ENCODE measurements at places on chromosomes 3 and 15.

DNA sequence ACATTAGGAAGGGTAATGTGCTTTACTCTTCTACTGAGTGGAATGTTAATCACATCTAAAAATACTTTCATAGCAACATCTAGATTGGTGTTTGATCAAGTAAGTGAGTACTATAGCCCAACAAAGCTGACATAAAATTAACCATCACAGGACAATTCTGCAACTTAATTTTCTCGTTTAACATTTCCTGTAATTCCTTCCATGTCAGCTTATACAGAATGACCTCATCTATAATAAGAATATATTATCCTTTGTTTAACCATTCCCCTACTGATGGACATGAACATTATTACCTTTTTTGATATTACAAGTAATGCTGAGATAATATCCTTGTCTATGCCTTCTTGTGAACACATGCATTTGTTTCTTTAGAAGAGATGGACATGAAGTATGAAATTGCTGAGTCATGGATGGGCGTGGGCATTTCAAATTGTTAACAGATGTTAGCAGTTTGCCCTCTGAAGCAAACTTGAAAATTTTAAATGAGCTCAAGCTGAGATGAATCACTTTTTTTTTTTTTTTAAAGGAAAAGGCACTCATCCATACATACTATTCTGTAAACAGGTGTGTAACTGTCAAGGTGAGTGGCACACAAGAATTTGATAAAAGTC lies 85.1 kb downstream of the OXNAD1 start:
- no peak for DNase-seq

- no peak for DNase-seq
These were observed 42.1 kb downstream of the SPATA16 start for GRCh38 chr3:173098959-173099358.

- no peak for DNase-seq
These were observed 62.7 kb upstream of the SLCO3A1 start for GRCh38 chr15:91790836-91791235.

GRCh38 chr3:30962084-30962483 lies 67.6 kb upstream of the GADL1 start:
- DNase-seq, result no peak

GRCh38 chr3:31244929-31245817 lies 287.6 kb upstream of the STT3B start:
- no peak for DNase-seq

DNA sequence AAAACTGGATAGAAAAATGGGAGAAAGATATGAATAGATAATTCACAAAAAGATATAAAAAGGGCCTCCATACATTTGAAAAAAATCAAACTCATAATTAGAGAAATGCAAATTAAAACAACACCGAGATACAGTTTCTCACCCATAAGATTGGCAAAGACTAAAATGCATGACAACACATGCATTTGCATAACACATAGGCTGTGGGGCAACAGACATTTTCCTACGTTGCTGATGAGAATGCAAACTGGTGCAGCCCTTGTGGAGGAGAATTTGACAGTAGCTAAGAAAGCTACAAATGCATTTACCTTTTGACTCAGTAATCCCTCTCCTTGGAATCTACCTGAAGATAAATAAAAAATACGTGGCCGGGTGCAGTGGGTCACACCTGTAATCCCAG lies 11.4 kb upstream of the CAND2 start:
- DNase-seq, result no peak

- DNase-seq, result no peak
These were observed 10.9 kb downstream of the SLC51B start for GRCh38 chr15:65056106-65056505.

DNA sequence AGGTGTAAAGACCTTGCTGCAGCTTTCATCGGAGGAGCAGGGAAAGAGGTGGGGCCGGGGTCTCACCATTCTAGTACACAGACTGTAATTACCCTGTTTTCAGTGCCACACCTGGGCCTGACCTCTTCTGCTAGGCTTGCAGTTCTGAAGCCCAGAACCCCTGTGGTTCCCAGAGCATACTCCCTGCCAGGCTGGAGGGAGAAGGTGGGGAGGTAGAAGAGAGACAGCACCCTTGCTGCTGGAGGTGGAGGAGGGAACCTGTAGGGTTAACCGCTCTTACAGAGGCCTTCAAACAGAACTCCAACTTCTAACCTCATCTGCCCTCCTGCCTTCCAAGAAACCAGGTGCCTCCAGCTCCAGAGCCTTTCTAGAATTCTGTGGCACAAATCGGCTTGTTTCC lies 27.0 kb downstream of the PCOLCE2 start:
- no peak for DNase-seq

DNA sequence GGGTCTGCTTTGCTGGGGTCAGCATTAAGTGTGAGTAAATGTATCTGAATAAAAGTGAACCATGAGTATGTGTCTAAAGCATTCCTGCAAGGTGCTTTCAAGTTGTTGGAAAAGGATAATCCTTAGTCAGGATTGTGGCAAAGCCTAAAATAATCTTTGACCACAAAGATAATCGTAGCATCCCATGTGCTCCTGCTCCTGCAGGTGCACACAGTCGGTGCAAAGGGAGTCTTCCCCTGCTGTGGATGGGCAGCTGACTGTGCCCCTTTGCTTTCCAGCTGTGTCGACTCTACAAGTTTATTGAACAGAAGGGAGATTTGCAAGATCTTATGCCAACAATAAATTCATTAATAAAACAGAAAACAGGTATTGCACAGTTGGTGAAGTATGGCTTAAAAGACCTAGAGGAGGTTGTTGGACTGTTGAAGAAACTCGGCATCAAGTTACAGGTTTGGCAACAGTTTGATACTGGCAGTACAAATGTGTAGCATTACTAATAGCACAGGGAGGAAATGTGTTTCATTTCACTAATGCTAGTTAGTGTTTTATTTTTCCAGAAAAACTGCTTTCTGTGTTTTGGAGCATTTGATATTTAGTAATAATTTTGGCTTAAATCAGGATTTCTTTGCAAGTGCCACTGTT lies 22.6 kb downstream of the SRP14 start:
- DNase-seq, result no peak

DNA sequence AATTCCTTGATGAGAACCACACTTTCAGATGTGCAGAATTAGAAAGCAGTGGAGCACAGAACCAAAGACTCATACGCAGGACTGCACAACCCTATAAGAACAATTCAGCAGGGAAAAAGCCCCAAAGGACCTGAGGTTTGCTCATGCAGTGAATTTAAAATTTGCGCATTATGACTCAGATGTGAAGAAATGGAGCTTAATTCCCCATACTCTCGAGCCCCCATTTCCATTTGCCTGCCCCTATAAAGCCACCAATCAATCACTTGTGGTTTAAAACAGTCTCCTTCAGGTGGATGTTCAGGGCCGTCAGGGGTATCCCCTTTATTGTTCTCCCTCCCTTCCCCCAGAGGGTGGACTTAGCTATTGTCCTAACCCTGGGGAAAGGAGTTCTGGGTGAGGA lies 221.2 kb downstream of the IGSF11 start:
- DNase-seq, result no peak

- no peak for DNase-seq
These were observed 187.0 kb downstream of the NTRK3 start for GRCh38 chr15:88069561-88069960.

GRCh38 chr15:101028321-101028720 lies 109.2 kb downstream of the LRRK1 start:
- DNase-seq, result no peak

DNA sequence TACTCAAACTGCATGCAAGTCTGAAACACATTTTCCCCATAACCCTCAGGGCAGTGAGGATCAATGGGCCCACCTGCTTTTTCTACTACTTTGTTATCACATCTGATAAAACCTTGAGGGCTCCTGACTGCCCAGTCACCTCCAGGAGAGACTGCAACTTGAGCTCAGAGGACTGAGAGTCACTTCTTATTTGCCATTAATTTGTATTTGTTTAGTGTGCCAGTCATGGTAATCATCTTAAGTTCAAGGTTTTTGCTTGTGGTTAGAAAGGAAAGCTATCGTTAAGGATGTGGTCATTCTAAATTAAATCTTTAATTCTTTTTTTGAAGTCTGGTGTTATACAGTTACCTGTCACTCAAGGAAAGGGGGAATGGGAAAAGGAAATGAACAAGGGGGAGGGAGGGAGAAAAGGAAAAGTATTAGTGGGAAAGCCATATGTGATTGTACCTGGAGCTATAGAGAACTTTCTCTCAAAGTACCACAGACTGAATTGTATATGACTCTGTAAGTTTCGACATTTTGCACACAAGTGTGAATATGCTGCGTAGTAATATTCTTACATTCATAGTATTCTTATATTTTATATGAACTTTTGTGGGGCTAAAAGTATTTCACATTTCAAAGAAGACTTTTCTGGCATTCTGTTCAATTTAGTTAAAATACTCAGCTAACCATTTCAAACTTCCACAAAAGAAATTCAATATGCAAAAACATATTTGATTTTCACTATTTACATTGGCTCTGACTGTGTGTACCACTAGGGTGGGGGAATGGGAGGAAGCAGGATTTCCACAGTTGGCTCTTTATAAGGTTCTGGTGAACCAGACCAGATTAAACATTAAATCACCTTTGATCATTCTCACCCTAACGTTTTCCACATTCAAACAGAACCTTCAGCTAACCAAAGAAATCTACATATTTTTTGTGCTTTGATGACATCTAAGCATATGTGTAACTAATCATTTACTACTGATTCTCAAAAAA lies 166.5 kb upstream of the ATP11B start:
- DNase-seq, result no peak

DNA sequence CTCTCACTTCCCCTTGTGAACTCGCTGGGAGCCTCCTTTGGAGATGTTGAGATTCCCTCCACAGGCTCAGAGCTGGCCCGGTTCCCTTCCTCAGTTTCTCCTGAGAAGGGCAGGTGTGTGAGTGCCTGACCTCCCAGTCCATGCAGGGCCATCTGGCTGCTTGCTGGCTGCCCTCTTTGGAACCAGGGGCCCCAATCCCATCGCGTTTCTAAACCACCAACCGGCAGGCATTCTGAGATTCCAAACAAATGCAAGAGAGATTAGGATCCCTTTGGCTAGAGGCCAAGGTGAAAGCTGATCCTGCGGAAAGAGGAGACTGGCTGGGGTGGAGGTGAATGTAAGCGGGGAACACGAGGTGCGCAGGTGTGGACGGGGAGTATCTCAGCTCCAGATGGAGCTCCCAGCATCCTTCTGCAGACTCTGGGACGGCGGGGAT lies 2.9 kb upstream of the PRRT3 start:
- no peak for DNase-seq

DNA sequence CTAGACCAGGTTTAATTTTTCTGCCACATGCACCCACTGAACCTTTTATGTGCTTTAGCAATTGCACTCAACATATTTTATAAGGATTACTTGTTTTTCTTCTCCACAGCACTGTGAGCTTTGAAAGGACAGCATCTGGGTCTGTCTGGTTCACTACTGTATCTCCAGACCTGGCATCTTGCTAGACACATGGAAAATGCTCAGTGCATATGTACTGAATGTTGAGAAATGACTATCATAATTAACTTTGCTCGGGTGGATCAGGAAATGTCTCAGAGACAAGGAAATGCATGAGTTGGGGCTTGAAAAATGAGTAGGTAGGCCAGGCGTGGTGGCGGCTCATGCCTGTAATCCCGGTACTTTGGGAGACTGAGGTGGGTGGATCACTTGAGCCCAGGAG lies 40.2 kb downstream of the DOCK3 start:
- no peak for DNase-seq

GRCh38 chr3:103976931-103977339 lies 1389.8 kb upstream of the ALCAM start:
- no peak for DNase-seq

DNA sequence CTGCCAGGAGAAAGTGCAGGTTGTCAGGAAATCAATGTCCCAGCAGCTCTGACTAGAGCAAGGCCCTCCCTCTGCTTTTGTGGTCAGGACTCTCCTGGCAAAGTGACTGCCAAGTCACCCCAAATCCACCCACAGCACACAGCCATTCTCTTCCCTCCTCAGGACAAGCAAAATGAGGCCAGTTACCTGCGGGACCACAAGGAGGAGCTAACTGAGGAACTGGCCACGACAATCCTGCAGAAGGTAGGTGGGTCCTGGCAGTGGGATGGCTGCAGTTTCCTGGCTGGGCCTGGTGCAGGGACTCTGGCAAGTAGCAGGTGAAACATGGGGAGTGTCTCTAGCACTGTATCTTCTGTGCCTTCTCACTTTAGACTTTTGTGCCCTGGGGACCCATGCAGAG lies 142.5 kb upstream of the EIF1B start:
- no peak for DNase-seq

DNA sequence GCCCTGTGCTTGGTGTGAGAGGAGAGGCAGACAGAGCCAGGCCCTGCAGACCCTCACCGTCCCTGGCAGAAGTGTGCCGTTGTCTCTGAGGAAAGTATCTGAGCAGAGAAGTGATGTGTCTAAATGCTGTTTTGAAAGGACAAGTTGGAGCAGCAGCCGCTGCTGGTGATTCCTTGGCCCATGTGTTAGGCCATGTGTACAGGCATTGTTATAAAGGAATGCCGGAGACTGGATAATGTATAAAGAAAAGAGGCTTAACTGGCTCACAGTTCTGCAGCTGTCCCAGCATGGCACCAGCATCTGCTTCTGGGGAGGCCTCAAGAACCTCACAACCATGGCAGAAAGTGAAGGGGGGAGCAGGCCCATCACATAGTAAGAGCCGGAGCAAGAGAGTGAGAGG lies 334.6 kb upstream of the ATP10A start:
- no peak for DNase-seq

- no peak for DNase-seq
These were observed 188.3 kb downstream of the IL5RA start for GRCh38 chr3:2921903-2922302.

- DNase-seq, result no peak
These were observed 203.5 kb upstream of the RBMS3 start for GRCh38 chr3:29077356-29077755.

- no peak for DNase-seq
These were observed 81.5 kb upstream of the NTRK3 start for GRCh38 chr15:88337993-88338392.

DNA sequence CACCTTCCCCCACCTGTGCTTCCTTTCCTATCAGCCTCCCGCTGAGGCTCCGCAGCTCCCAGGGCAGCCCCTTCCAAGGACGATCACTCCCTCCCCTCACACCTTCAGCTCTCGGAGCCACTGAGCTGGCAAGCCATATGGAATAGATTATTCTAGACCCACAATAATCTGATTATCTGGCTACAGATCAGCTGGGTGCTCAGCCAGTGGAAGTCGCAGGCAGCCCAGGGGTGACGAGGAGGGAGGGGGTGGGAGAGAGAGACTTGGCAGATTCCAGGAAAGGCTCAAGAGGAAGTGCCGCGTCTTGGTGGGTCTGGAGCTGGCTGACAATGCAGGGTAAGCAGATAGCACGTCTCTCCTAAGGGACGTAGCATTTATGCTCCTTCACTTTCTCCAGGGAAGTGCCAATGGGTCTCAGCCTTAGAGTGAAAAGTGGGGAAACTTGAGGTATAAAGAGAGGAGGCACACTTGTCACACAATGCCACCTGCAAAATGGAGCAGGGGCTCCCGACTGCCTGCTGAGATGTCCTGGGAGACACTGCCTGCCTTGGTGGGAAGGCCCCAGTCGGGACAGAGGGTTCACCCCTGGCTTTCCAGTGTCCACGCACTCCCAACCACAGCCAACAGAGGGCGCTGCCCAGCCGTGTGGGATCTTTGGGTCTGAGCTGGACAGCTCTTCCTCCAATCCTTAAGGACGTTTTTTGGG lies 9.4 kb upstream of the MESP1 start:
- peak; percentile 27 for DNase-seq

All from stimulated activated CD8-positive, alpha-beta memory T cell treated with anti-CD3 and anti-CD28 coated beads, Interleukin-7, amount 100 ng/mL, for 4 hours (primary cell).